ENCODE measurements at places on chromosomes 1 and 21.

GRCh38 chr1:98421085-98421435, 240.5 kb upstream of the SNX7 start:
- DNase-seq, result no peak

DNA sequence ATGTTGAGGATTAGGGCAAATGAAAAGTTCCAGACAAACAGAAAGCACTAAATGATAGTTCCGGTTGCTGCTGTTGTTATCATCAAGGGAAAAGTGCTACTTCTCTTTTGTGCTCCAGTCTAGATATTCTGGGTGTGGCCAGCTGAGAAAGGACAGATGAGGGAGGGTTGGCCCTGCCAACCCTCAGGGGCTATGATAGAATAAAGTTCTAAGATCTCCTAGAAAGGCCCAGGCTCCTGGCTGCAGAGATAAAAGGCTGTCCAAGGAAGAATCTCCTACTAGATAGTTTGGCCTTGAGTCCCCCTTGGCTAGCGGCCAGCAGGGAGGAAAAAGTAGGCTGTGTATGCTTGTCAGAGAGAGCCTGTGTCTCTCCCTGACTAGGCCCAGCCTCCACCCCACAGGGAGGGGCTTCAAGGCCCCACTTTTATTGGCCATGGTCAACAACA, 31.5 kb downstream of the RIMS3 start:
- DNase-seq, result no peak

- DNase-seq, result no peak
Observed at GRCh38 chr21:32978331-32979270, 47.1 kb upstream of the OLIG2 start.

DNA sequence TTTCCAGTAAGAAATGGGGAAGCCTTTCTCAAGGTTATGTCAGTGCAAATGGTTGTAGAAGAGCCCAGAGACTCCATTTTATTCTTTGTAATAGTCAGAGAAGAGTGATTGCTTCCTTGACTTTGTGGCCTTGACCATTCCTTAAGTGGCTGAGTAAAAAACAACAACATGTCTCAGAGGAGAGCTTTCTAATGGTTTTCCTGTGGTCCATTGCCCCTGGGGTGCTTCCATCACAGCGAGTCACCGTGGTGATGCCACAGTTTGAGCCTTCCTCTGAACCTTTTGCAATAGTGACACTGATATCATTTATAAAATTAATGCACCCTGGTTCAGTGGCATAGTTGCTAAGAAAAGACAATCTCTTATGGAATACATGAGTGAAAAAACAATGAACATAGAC, 38.6 kb downstream of the PAPPA2 start:
- DNase-seq, result no peak

DNA sequence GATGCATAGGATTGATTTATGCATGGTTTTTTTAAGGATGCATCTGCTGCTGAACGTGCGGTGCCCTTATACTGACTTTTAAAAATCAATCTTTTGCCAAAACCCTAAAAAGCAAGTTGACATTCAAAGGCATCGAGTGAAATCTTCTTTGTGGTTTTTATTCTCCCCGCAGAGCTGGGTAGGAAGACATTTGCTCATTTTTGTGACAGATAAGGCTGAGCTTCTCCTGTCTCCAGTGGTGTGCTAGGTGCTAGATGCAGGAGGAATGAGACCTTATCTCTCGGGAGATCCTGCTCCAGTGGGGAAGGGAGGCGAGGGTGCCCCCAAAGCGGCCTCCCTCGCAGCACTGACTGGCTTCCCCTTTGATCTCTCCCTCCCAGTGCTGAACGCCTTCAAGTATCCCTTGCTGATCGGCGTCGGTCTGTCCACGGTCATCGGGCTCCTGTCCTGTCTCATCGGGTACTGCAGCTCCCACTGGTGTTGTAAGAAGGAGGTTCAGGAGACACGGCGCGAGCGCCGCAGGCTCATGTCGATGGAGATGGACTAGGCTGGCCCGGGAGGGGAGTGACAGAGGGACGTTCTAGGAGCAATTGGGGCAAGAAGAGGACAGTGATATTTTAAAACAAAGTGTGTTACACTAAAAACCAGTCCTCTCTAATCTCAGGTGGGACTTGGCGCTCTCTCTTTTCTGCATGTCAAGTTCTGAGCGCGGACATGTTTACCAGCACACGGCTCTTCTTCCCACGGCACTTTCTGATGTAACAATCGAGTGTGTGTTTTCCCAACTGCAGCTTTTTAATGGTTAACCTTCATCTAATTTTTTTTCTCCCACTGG, 14.9 kb upstream of the CD101 start:
- DNase-seq, result no peak

DNA sequence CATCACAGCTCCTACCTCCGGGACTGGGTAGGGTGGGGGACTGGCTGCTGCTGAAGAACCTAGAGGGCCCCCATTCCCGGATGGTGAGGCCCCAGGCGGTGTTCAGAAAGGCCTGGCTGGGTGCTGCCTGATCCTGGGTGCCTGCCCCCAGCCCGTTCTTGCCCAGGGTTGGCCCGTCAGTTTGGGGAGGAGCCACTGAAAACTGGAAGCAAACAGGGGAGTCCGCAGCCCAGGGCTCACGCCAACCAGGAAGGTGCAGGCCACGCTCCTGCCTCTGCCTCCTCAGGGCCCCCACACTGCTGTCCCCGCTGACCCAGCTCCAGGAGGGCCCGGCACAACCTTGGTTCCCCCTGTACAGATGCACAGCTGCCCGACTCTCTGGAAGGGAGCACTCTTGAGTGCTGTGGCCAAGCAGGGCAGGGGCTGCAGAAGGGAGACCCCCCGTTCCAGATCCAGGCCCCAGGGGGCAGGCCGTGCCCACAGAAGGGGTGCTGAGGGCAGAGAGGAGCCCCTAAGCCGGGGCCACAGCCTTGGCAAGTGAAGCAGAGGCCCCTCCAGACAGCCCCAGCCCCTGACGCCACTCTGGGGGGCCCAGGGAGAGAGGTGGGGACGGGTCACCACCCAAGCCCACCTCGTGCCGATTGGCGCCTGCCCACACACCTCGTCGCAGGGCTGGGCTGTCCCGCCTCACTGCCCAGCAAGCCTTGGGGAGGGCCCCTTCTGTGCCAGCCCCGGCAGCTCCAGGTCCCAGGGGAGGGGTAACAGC, 5.5 kb downstream of the C1QTNF12 start:
- DNase-seq, result no peak

DNA sequence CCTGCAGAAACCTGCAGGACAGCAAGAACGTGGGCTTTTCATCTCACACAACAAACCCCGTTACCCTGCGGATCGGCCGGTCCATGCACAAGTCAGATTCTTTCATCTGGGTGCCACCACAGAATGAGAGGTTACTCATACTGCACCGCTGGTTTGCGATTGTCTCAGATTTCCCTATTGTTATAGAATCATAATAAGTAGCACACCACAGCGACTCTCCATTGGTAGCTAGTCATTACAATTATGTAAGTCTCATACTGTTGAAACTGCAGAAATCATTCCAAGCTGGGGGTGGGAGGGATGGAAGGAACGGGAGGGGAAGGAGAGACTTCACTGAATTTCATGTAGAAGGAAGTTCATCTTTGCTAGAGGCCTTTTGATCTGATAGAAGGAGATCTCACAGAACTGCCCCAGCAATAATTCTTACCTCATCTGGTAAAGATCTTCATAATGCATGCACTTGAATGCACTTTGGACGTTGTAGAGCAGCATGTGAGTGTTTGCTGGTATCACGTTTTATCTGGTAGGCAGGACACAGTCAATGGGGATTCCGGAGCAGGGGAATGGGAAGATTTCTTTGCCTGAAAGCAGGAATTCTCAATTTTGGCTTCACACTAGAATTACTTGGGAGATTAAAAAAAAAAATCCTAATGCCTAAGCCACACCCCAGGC, 221.1 kb downstream of the KIF26B start:
- DNase-seq, result no peak

- DNase-seq, result no peak
Observed at GRCh38 chr1:219323426-219323825, 149.7 kb downstream of the LYPLAL1 start.

GRCh38 chr1:169594391-169594790, 8.1 kb upstream of the F5 start:
- no peak for DNase-seq

DNA sequence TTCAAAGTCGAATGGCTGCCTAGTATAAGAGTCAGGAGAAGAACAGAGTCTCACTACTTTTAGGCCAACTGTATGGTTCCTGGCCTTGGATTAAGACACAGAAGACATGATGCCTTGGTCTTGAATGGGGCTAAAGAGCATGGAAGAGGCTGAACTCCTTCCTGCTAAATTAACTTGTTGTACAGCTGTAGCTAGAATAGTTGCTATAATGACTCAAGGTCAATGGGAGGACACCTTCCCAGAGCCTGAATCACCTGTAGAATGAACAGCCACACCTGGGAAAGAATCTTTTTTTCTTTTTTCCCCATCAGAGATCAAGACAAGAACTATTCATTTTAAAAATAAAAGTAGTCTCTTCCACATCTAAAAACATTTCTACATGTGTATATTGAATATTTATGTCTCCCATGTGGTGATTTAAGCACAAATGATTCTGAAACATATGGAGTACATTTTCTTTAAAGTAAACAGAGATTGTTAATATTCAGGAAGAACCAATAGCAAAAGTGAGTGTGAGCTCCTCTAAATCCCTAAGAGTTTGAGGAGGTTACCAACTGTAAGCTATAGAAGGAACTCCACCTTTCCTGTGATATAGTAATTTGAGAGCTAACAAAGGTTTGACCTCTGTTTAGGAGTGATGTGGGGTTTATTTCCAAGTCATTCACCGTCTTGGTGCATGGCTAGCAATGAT, 191.3 kb downstream of the TGFB2 start:
- DNase-seq, result no peak

- no peak for DNase-seq
Observed at GRCh38 chr1:87673748-87674147, 345.1 kb downstream of the LMO4 start.

- DNase-seq, result no peak
Observed at GRCh38 chr21:44462834-44463200, 7.5 kb downstream of the LRRC3 start.

- DNase-seq, result no peak
Observed at GRCh38 chr1:203048086-203048485, 21.8 kb downstream of the PPFIA4 start.

- no peak for DNase-seq
Observed at GRCh38 chr1:119861547-119861946, 34.8 kb downstream of the ADAM30 start.
